NB4 (cell line): ENCODE measurements at places on chromosomes 2 and 18.
A peak's percentile ranks its signal among the peaks of the same experiment; 100 is the strongest.

- no peak for DNase-seq
These were observed 112.9 kb downstream of the SEPTIN10 start for GRCh38 chr2:109500910-109501309.

DNA sequence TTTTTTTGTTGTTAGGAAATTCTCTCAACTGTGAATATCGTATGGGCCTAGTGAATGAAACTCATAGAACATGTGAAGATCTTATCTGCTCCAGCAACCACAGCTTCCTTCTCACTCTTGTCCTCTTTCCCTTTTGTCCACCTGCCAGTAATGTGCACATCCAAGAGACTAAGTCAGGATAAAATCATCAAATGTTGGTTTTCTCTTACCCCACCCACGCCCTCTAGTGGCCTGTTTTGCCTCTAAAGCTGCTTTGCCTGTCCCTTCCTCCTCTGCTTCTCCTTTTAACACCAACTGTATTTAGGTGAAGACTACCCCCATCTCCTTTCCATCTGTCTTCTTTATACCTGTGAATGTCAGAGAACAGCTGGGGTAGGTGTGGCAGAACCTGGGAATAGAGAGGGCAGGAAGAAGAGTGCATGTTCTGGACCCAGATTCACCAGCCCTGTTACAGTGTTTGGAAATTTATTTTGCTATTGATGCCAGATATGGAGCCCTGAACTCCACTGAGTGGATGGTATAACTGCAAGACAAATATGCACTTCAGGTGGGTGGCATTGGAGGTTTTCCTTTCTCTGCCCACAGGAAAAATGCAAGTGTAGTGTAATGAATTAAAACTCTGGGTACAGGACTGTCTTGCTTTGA is 8.4 kb upstream of the MGAT5 start:
- DNase-seq: peak; percentile 84

DNA sequence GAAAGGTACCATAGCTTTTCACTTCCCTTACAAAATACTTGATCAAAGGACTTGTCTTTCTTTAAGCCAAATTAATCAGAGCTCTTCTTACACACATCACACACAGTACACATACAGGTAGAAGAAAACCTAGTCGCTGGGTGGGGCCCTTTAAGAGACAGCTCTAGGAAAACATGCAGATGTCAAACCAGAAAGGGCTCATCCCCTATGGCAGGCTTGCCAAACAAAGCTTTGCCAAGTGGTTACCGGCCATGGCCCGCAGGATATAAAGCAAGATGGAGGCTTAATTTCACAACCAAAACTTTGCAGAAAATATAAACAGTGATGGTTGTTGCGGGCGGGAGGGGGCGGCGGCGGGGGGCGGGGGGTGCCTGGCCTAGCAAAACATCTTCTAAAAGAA is 2156.0 kb upstream of the PIK3C3 start:
- DNase-seq: no peak

GRCh38 chr2:140639628-140640027 is 1491.2 kb downstream of the LRP1B start:
- peak; percentile 51 for DNase-seq

DNA sequence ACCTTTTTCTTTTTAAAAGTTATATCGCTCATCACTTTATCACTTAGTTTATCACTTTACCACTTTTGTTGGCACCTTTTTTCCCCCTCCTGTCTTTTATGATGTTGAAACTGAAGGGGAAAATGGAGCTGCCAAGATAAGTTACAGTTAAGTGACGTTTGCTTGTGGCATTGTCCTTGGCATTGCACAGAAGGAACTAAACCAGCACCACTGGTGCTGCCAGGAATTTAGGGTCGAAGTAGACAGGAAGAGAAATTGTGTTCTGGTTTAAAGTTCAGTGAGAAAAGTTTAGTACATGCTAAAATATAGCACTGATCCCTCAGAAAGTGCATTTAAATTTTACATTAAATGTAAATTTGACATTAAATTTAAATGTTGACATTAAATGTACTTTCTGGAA is 49.9 kb downstream of the MYO1B start:
- no peak for DNase-seq

DNA sequence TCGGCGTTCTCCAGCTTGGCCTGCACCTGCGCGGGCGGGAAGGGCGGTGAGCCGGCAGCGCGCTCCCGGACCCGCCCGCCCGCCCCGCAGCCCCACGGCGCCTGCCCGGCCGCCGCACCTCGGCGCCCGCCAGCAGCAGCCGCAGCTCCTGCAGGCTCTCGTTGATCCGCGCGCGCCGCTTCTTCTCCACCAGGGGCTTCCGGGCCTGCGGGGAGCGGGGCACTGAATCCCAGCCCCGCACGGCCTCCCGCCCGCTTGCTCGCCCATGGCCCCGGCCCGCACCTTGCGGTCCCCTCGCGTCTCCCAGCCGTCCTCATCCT is 335 bp downstream of the HES6 start:
- DNase-seq: no peak

DNA sequence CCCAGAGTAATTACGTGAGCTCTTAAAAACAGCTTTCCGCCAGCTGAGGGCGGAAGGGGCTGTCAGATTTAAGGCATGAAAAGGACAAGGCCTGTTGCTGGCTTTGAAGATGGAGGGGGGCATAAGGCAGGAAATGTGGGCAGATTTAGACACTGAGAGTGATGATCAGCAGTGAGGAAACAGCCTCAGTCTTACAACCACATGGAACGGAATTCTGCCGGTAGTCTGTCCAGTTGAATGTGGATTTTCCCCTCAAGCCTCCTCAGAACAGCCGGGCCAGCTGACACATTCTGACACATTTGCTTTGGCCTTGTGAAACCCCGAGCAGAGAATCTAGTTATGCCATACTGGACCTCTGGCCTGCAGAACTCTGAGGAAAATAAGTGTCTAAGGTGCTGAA is 16.6 kb downstream of the POLE4 start:
- no peak for DNase-seq

DNA sequence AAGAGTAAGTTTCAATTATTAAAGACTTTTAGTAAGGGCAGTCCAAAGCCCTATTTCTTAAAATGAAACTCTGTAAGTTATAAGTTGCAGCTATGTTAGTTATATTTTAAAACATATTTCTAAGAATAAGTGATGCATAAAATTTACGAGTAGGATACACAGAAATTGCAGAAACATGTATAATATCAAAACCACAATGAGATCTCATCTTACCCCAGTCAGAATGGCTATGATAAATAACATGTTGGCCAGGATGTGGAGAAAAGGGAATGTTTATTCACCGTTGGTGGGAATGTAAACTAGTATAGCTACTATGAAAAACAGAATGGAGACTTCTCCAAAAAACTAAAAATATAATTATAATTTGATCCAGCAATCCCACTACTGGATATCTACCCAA is 201.2 kb downstream of the CBLN2 start:
- no peak for DNase-seq

DNA sequence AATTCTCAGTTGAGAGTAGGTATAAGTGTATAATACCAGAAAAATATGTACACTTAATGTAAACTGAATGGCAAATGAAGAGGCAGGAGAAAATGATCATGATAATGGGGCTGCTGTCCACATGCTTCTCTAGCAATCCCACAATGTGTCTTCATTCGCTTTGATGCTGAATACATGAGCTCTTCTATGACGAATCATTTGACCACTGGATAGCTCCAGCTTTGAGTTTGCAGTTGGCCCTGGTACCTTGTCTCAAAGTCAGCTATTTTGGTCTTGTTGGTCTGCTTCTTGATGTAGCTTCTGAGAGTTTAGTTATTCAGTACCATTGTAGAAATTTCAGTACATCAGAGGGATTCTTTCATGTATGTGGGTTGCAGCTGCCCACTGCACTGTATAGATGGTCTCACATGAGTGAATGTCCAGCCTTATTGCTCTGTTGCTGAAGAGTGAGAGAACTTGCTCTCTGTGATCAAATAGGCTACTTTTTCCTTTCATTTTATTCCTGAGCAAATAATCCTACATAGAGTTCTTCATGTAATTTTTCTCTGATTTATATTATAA is 105.1 kb downstream of the TTC27 start:
- no peak for DNase-seq

- DNase-seq: no peak
These were observed 6.3 kb downstream of the SNORC start for GRCh38 chr2:232876161-232876977.

GRCh38 chr2:18791172-18791797 is 201.9 kb upstream of the NT5C1B start:
- DNase-seq: no peak

DNA sequence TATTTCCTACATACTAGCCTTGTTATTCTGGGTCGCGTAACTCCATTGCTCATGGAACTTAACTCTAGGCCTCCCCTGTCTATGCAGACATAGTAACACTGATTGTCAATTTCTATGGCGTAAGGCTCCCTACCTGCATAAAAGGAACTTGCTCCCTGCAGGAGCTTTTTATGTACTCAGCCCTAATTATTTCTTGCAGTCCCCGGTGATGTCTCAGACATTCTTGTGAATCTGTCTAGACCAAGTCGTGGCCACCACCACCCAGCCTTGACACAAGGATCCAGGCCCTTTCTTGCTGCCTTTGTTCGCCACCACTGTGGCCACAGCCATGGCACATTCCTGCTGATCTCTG is 189.5 kb upstream of the CTAGE1 start:
- DNase-seq: no peak

GRCh38 chr18:9790261-9790660 is 82.2 kb downstream of the RAB31 start:
- DNase-seq: no peak
